Left lung (tissue), 14 donors: ENCODE measurements at places on chromosomes 7 and 10.

DNA sequence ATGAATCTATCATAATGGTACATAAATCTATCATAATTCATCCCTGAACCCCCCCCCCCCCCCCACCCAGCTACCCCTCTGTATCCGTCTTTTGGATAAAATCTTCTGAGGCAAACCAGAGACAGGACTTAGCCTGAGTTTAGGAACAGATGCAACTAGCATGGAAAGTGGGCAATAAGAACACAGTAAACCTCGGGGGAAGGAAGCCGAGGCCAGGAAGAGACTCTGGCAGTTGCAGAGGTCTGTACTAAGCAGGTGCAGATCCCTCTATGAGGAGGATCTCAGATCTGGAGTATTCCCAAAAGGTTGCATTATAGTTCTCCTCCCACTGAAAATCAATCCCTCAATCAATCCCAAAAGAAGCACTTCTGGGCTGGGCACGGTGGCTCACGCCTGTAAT, 87.2 kb downstream of the EBF3 start:
- DNase-seq = no peak

GRCh38 chr7:3722396-3722922, 421.4 kb downstream of the SDK1 start:
- DNase-seq = peak; percentile 36

- DNase-seq = peak; percentile 51
These were observed 69.4 kb downstream of the NOC3L start for GRCh38 chr10:94293354-94293753.

DNA sequence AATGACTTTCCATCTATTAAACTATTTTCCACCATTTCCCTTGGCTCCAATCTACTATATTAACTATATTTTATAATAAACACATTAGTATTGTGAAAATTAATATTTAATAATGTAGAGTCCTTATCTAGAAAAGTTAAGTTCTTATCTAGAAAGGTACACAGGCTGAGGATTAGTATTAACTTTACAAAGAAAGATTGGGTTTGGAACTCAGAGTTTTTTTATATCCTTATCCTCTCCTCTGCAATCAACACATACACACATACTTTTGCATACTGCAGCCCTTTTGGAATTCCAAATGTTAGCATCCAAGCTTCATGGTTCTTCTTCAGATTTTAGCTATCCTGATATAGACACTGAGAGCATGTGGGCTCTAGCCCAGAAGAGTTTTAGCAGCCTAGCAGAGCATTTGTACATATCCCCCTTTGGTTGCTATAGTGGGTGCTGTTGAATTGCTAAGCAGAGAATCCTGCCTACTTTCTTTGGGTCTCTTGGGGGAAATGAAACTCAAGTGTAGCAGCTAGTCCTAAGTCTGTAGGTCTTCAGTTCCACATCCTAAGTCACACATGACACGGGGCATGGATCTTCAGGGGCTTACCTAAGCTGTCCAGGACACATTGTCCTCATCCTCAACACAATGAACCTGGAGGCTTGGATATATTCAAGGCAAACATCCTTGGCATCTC, 874.6 kb downstream of the LRMDA start:
- DNase-seq = no peak

GRCh38 chr7:96400001-96400400, 78.1 kb upstream of the SLC25A13 start:
- DNase-seq = no peak

GRCh38 chr10:110834629-110835301, 37.0 kb upstream of the PDCD4 start:
- no peak for DNase-seq

DNA sequence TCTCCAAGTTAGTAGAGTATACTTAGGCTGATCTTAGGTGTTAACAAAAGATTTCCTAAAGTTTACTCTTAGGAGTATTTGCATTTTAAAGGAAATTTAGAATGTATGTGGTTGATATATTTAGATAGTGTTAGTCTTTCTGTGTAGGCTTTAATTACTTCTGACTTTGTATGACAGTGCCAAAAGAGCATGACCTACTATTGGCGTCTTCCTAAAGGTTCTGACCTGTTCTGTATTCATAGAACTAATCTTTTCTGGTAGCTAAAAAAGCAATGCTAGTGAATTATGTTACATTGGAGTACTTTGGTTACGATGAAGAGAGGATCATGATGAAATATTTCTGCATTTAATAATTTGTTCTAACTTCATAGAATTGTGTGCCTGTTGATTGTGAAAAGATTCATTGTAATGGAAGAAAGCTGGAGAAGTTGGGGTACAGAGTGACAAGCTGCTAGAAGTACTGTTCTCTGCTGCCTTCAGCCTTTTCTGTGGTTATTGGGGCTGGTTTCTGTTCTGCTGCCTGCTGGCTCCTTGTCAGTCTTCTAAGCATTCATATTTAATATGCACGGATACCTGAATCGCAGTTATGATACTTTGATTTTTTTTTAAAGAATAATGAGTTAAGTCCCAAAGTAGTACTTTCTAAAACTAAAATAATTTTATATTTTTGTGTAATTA, 13.2 kb downstream of the WAC start:
- no peak for DNase-seq

DNA sequence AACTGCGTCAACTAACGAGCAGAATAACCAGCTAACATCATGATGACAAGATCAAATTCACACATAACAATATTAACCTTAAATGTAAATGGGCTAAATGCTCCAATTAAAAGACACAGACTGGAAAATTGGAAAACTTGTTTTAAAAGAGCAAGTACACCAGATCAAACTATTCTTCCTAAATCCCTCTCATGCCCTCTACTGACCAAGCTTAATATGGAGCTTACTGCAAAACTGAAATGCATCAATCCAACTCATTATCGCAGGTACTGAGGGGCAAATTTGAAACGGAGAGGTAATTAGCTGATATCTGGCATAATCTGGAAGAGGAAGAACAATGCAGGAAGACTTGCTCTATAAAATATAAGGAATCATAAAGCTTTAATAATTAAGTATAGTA, 1223.8 kb downstream of the NXPH1 start:
- no peak for DNase-seq

GRCh38 chr10:86217371-86218080, 149.1 kb downstream of the GRID1 start:
- DNase-seq = no peak

DNA sequence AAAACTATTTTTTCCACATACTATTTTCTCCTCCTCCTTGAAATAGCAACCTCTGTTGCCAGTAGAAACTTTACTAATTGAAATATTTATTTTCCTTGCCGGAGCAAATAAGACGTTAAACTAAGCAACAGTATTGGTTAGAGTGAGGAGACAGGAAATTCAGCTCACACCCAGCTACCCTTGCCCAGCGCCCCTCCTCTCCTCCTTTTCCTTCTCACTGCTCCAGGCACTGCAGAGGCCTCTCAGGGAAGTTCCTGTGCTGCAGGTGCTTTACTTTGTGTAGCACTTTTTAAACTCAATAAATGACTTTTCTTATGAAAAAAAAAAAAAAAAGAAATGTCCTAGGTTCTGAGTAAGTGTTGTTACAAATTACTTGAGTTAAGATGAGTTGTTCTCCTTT, 134.0 kb downstream of the SEMA3E start:
- no peak for DNase-seq

DNA sequence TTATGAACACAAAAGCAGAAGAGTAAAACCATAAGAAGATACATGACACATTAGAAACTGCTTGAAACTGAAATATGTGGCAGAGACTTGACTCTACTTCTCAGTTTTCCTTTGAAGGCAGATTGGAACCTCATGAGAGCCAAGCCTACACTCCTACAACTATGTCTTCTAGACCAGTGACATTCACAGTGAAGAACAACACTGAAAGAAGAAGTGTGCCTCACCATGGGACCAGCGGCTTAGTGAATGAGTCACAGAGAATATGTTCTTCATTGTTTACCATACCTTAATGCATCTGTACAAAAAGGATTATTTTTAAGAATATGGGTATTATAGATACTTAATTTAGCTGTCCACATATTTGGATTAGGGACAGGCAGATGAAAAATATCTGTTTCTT, 248.3 kb downstream of the CDC14C start:
- DNase-seq = no peak

DNA sequence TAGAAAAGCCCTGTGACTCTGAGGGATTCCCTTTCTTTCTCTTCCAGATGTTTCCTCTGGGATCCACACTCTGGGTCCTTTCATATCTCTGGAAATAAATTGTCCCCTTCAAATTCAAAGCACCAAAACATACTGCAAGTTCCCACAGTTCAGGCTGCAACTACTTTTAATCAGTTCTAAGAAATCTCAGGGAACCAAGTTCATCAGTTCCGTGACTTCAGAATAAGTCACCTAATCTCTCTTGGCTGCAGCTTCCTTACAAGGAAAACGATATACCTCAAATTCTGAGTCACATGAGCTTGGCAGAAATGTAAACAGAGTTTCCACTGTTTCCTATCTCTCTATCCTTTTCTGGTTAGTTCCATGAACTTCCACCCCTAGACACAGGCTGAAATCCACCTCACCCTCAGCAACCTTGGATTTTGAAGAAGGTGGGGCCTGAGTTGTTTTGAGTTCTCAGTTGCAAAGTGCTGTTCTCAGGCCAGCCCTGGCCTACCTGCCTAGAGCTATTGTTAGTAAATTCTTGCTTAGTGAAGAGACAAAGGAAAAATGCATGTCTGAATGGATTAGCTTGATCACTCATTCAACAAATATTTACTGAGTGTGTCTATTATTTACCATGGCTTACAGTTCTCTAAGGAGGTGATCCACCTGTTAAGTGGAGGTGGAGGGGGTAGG, 59.3 kb upstream of the IL6 start:
- DNase-seq = no peak

GRCh38 chr7:7793921-7794320, 75.5 kb upstream of the RPA3 start:
- DNase-seq = no peak

- DNase-seq = no peak
These were observed 61.4 kb upstream of the HDAC9 start for GRCh38 chr7:18434171-18434570.

DNA sequence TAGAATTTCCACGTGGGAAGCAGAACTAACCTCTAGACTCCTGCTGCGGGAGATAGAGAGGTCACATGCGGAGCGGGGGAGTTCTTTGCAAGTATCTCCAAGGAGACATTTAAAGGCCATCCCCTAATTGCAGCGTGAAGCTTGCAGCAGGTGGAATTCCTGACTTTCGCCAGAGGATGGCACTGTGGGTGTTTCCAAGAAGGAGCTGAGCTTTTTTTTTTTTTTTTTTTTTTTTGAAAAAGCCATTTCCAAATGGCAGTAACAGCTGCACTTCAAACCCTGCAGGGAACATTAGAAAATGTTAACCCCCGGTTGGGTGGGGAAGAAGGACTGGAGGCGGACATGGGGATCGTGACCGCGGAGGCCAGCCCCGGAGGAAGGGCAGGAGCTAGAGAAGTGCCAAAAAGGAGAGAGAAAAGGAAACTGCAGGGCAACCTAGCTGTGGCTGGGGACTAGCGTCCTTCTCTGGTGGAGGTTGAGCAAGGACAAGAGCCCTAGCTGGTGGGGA, 487.7 kb downstream of the TYW1 start:
- peak; percentile 38 for DNase-seq

GRCh38 chr10:36794981-36795380, 330.4 kb upstream of the ANKRD30A start:
- DNase-seq = no peak

DNA sequence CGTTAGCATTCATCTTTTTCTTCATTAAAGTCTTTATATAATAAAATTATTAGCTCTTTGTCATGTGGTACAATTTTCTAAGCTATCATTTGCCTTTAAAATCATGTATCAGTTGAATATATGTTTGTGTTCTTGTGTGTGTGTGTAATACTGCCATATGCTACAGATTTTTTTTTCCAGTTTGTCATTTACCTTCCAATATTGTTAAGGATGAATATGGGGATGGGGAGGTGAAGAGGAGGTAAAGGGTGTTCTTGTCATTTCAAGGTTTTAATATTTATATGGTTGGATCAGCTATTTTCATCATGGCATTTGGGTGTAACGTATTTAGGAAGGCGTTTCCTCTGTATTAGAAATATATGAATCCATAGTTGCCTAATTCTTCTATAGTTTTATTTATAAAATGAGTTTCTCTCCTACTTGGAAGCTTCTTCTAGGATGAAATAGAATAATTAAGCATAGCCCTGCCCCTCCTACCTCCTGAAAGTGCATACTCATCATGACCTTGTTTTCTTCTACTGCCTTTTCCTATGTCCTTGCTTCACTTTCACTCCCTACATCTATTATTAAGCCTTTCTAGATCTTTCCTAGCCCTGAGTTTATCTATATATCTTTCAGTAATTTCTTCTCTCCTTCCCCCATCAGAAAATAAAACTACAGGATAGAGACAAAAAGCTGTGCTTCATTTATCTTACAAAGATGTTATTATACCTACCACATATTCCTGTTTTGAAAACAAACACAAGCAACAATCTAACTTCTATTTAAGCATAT, 25.1 kb downstream of the RAB18 start:
- DNase-seq = no peak

DNA sequence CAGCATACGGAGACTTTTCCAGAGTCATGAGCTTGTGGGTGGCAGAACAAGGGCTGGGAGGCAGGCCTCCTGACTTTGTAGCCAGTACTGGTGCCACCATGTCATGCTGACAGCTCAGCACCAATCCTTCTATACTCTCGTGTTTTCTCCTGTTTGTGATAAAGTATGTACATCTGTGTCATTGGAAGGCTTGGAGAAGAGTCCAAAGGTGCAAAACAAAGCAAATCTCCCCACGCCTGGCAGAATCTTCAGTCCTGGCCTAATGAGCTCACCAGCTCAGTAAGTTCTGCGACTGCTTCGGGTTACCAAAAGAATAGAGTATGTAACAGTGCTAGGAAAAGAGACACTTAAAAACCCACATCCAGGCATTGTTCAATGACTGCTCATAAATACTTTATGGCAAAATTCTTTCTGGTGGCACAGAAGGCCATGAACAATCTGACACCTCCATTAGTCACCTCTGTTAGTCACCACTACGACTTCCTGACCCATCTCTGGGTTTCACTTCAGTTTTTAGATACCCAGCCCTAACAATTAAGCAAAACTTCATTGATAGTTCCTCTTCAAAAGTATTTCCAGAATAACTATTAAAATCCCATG, 24.5 kb downstream of the STEAP1 start:
- DNase-seq = no peak
